NCI-H187 treated with DMSO at 0.1 percent for 48 hours (cell line): ENCODE measurements at places on chromosomes 13 and 19.
A peak's percentile ranks its signal among the peaks of the same experiment; 100 is the strongest.

GRCh38 chr13:29849071-29849631 lies 1.3 kb downstream of the UBL3 start:
- no peak for DNase-seq

- DNase-seq: no peak
These were observed 93.6 kb downstream of the SOX1 start for GRCh38 chr13:112160558-112160957.

- DNase-seq: no peak
These were observed 4.2 kb upstream of the TNNI3 start for GRCh38 chr19:55161571-55162322.

GRCh38 chr13:76873445-76873844 lies 12.8 kb downstream of the KCTD12 start:
- no peak for DNase-seq

GRCh38 chr13:50809133-50810090 lies 34.1 kb downstream of the DLEU7 start:
- DNase-seq: no peak

GRCh38 chr19:49855277-49855675 lies 4.3 kb downstream of the PTOV1 start:
- no peak for DNase-seq

DNA sequence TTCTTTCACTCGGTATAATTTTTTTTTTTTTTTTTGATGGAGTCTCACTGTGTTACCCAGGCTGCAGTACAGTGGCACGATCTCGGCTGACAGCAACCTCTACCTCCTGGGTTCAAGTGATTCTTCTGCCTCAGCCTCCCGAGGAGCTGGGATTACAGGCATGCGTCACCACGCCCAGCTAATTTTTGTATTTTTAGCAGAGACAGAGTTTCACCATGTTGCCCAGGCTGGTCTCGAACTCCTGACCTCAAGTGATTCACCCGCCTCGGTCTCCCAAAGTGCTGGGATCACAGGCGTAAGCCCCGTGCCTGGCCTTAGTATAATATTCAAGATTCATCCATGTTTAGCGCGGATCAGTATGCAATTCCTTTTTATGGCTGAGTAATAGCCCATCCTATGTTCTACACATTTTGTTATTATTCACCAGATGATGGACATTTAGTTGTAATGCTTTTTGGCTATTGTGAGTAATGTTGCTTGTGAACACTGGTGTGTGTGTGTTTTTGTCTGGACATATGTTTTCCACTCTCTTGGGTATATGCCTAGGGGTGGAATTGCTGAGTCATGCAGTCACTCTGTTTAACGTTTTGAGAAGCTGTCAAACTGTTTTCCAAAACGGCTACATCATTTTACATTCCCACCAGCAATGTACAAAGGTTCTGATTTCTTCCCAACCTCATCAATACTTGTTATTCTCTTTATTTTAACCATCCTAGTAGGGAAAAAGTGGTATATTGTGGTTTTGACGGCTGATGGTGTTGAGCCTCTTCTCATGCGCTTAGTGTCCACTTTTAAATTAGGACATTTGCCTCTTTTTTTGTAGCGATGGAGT lies 22.9 kb downstream of the PLEKHF1 start:
- DNase-seq: no peak

- no peak for DNase-seq
These were observed 65.8 kb downstream of the FREM2 start for GRCh38 chr13:38752686-38753085.

GRCh38 chr19:10870501-10870954 lies 825 bp upstream of the CARM1 start:
- no peak for DNase-seq

- DNase-seq: no peak
These were observed 418.8 kb downstream of the GPC5 start for GRCh38 chr13:91817250-91817649.

DNA sequence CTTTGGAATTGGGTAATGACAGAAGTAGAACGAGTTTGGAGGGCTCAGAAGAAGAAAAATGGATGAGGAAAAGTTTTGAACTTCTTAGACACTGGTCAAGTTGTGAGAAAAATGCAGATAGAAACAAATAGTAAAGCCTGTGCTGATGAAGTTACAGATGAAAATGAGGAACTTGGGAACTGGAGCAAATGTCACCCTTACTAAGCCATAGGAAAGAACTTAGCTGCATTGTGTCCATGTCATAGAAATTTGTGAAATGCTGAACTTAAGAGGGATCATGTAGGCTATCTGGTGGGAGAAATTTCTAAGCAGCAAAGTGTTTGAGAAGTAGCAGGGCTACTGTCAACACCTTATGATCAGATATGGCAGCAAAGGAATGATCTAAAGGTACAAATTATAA lies 289.2 kb upstream of the PCDH9 start:
- DNase-seq: no peak

- DNase-seq: no peak
These were observed 1185.4 kb downstream of the DIAPH3 start for GRCh38 chr13:58978331-58978730.

GRCh38 chr19:4732680-4733114 lies 9.1 kb upstream of the DPP9 start:
- peak; percentile 77 for DNase-seq

- DNase-seq: no peak
These were observed at the start of gene TSHZ3 for GRCh38 chr19:31349160-31349881. Gene TSHZ3, minus strand, starts transcription at chr19:31349436. Its CDS starts 217 bp downstream, at chr19:31349219.
